ENCODE measurements at places on chromosomes 4 and X.

GRCh38 chr4:69731241-69731640 is 29.2 kb downstream of the SULT1B1 start:
- no peak for DNase-seq

GRCh38 chr4:93303440-93303839 is 525.1 kb upstream of the ATOH1 start:
- DNase-seq, result no peak

- DNase-seq, result no peak
These were observed 597.0 kb downstream of the PCDH18 start for GRCh38 chr4:136935305-136935704.

GRCh38 chr4:70705183-70706043 is 16.4 kb upstream of the RUFY3 start:
- DNase-seq, result peak; percentile 70

DNA sequence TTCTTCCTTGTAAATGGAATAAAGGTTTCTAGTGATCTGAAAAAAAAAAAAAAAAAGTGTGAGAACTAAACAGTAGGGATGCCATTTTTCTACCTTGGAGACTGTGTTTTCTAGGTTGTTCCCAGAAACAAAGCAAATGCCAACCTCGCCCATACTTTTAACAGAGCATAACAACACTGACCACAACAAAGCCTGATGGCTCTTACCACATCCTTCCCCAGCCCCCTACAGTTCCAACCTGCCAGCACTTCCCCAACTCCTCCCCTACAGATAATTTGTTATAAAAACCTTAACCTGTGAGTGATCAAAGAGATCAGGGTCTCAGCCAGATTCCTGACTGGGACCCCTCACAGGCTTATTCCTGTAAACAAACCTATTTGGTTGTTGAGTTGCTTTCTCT is 940.0 kb downstream of the SH3BGRL start:
- DNase-seq, result no peak

DNA sequence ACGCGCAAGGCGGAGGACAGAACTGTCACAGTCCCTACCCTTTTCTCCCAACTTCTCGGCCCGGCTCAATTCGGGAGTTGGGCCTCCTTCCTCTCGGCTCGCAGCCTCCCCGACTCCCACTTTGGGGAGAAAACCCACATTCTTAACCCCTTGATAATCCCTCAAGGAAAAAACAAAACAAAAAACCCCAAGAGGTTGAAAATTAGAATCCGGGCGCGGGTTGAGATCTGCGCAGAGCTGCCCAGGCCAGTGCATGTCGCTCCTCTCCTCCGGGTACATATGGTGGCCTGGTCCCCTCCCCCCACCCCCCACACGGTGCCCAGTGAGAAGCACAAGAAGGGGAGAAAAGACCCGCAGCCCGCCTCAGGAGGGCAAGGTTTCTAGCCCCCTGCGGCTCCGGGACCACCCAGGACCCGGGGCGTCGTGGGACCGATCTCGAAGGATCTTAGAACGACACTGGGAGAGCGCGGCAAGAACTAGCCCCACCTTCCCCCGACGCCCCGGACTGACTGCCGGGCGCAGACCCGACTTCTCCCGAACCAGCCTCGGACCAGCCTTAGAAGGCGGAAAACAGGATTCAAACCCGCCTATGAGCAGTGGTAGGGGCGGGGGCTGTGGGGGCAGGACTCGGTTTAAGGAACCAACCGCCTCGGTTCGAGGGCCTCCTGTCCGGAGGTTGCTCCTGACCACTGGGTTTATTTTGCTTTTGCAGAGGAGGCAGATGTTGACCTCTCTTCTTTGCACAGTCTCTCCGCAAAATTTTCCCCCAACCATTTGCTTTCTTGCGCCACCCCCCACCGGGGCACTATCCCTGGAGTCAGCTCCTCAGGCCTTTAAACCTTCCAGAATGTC is 2.5 kb upstream of the PDGFRA start:
- DNase-seq, result no peak

- no peak for DNase-seq
These were observed 1.1 kb downstream of the IRAK1 start for GRCh38 chrX:154018518-154019060.

GRCh38 chr4:105698607-105699006 is 9.9 kb downstream of the INTS12 start:
- DNase-seq, result no peak

DNA sequence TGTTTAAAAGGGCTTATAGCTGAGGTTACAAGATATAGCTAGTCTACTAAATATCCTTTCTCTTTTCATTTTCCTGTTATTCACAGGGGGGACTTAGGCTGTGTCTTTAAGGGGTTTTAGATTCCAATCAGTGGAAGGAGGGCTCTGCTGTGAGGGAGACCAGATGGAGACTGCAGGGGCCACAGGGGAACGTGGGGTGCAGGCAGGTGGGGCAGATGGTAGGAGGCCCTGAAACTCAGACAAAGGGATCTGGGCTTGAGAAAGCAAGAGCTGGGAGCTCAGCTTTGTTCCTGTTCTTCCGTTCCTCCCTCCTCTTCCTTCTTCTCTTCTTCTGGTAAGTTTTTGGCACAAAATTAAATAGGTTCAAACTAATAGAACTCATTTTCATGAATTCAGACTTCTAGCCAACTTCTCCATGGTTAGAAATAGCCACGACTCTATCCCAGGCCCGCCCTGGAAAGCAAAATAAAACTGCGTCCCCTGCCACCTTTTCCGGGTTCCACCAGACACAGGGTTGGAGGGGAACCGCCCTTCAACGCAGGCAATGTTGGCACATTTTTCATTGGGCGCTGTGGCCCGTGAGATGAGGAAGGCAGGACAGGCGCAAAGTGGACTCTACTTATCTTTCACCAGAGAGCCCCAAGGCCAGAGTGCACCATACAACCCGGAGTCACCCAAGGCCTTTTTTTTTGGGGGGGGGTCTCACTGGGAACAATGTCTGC is 3.5 kb upstream of the TMSB4X start:
- no peak for DNase-seq

- DNase-seq, result no peak
These were observed 10.9 kb downstream of the ADGRA3 start for GRCh38 chr4:22504922-22505321.

DNA sequence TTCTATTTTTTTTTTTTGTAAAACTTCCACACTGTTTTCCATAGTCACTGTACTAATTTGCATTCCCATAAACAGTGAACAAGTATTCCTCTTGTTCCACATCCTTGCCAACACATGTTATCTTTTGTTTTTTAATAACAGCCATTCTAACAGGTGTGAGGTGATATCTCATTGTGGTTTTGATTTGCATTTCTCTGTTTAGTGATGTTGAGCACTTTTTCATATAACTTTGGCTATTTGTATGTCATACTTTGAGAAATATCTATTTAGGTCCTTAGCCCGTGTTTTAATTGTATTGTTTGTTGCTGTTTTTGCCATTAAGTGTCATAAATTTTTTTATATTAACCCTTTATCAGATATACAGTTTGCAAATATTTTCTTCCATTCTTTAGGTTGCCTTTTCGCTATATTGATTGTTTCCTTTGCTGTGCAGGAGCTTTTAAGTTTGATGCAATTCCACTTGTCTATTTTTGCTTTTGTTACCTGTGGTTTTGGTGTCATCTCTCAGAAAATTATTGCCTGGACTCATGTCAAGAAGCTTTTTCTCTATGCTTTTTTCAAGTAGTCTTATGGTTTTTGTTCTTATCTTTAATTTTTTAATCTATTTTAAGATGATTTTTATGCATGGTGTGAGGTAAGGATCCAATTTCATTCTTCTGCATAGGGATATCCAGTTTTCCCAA is 27.9 kb upstream of the NDNF start:
- no peak for DNase-seq

GRCh38 chr4:123652476-123652875 is 255.9 kb downstream of the SPRY1 start:
- no peak for DNase-seq

- no peak for DNase-seq
These were observed 110.3 kb downstream of the UCHL1 start for GRCh38 chr4:41366911-41367517.

- DNase-seq, result no peak
These were observed 449.6 kb downstream of the FSTL5 start for GRCh38 chr4:161714022-161714751.

GRCh38 chr4:48047896-48048295 is 31.3 kb downstream of the NIPAL1 start:
- DNase-seq, result no peak

GRCh38 chrX:16005917-16006316 is 117.4 kb upstream of the GRPR start:
- DNase-seq, result no peak

DNA sequence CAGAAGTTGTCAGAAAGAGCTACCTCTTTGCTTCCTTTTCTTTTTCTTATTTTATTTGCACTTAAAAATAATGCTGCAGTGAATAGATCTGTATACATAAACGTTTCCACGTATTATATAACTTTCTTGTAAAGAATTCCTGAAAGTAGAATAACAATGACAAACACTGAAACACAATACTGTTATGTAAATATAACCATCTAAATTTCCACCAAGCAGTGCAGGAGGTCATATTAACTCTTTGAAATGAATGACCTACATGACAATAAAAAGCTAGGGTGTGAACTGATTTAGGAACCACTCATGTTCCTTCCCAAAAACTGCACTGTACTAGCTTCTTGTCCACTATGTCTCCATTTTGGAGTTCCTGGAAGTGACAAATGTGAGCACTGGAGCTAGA is 85.8 kb downstream of the COX18 start:
- DNase-seq, result no peak

DNA sequence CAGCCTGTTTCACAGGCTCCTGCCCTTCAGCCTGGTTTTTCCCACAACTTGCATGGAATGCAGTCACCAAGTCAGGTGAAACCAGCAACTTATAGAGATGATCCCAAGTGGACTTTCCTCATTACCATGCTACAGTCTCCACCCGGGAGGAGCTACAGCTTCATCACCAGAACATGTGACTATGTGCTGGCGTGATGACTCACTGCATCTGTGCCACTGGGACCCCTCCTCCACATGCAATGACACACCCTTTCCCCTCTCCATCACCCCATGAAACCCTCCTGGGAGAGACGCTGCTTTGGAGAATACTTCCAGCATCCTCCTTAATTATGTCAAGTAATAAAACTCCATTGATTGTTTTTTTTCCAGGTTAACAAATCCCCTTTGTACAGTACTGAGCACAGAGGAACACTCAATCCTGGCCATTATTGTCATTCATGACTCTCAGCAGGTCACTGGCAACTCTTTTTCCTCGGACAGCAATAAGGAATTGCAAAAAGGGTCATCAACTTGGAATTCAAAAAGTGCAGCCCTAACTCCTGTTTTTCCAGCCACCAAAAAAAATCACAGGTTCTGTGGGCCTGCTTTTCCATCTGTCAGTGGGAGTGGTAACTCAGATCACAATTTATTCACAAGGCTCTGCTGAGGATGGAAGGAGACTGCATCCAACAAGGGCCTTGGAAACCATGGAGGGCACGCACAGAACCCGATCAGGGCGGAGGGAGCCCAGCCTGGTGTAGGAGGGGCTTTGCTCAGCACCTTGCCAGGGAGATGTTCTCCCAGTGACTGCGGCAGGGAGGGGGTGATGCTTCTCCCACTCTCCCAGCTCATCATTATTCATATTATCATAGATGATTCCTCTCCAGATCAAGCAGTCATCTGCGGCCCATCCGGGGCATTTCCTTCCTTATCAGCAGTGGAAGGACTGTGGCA is 17.4 kb downstream of the QDPR start:
- no peak for DNase-seq

GRCh38 chrX:85941275-85941674 is 106.1 kb downstream of the CHM start:
- no peak for DNase-seq

GRCh38 chrX:18707426-18708049 is at the start of gene PPEF1:
Gene PPEF1, plus strand, starts transcription at chrX:18707645. Its CDS starts 136 bp downstream, at chrX:18707781.
- DNase-seq, result no peak

GRCh38 chr4:2599304-2599654 is 62.8 kb downstream of the FAM193A start:
- no peak for DNase-seq

- DNase-seq, result no peak
These were observed 28.1 kb downstream of the ANK2 start for GRCh38 chr4:113077575-113077974.

GRCh38 chr4:42638993-42639392 is 17.9 kb downstream of the ATP8A1 start:
- DNase-seq, result peak; percentile 32

DNA sequence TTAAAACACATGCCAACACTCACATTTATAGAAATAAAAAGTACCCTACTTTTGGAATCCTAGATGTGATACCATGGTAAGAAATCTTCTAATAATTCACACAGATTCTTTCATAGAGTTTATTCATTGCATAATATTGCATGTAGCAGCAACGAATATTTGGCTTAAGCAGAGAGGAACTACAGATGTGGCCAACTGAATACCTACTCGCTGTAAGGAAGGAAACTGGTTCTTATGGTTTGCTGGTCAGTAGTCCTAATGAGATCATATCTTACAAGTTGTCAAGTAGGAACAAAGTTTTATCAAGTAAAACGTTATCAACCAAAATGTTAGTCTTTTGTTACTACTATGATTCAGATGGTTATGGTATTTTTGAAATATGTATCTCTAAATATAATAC is 996.1 kb downstream of the PDHA2 start:
- DNase-seq, result no peak

DNA sequence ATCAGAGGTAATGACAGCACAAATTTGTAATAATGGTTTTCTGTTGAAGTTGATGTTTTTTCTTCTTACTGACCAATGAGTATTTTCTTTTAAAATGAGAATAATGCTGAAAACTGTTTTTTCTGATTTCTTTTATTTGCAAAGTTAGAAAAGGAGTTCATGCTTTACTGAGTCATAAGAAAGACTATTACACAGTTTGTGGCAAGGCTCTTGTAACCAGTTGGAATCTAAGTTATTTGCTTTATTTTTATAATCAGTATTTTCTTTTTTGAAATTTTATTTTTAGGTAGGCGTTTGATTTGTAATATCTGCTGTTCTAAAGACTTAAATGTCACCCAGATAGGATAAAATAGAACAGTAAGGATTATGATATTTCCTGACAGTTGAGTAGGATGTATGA is 25.5 kb downstream of the ANAPC4 start:
- no peak for DNase-seq

GRCh38 chr4:147786031-147786430 is 54.1 kb downstream of the ARHGAP10 start:
- no peak for DNase-seq

DNA sequence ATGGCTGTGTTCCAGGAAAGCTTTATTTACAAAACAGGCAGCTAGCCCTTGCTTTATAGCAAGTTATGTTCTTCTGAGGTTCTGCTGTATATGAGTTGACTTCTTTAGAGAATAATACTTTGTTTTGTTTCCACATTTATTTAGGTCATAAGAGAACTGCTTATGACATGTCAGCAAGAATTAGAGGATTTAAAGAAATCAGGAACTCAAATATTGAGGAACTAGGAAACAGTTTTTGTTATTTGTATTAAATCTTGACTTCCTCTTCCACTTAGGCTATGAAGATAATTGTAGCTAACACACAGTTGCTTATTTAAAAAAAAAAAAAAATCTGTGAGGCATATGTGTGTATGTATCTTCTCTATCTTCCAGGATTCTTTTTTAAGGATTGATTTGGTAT is 14.3 kb downstream of the ZRSR2 start:
- no peak for DNase-seq

Data from thymus (tissue), 14 donors.